ENCODE measurements at places on chromosomes 5 and 9.
A peak's percentile ranks its signal among the peaks of the same experiment; 100 is the strongest.

DNA sequence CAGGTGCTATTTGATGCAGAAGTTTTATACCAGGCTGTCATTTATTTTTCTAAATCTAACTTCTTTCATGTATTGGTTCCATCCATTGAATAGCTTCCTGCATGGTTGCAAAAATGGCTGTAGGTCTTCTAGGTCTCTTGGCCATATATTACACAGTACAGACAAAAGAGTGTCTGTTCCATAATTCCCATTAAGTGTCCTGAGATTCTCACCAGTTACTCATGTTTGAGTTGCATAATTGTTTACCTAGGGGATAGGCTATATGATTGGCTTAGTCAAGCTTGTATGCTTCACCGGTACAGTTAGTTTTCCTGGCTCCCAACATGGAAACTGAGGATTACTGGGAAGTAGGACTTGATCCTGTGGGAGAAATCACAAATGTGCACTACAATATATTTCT, 399.4 kb upstream of the NUDT12 start:
- DNase-seq: no peak

DNA sequence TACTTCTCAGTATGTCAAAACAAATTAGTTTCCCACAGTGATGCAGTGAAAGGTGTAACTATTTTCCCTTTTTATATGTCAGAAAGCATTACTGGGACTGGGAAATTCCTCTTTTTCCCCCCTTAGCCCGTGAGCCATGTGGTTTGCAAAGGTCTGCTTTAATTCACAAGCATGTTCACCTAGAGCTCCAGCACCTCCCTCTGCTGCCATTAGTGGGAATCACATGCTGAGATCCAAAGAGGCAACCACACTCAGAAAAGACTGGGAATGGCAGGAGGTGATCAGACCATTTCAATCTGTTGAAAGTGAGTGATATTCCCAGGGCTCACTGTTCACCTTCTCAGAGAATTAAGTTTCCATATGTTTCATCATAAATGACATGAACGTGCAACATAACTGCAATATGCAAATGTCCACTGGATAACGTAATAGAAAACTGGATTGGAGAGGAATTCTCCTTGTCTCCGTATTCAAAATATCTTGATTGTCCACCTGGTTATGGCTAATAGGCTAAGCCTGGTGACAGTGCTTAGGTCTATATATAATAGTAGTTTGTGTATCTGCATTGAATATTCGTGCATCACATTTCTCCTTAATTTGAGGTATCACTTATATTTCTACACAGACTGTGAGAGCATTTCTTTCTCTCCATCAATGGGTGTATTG, 703.5 kb upstream of the WWC1 start:
- no peak for DNase-seq

DNA sequence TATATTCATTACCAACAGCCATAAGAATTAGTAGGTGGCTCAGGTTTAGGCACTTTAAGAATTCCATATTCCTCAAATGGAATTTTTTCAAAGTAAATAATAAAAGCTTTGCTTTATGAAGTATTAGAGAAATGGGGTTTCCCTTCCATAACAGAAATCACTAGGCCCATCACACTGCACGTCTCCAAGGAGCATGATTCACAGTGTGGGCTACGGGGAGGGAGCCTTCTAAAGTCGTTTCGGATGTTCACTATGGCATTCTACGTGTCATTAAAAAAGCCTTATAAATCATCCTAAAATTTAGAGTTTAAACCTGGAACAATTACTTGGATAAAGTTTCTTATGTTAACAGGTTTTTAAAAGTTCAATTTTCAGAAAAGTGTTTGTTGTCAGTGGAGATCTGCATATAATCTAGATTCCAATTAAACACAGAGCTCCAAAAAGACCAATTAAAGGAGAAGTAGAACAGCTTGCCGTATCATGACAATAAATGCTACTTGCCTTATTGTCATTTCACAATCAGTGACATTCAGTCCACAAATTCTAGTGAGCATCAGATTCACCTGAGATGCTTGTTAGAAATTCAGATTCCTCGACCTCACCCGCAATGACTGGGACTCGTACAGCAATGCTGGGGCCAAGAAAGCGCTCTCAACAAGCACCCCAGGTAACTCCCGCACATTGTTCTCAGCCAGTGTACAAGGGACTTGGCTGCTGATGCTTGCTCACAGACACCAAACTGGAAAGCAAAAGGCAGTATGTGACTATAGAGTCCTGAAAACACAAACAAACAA, 115.7 kb downstream of the NFIB start:
- DNase-seq: no peak

DNA sequence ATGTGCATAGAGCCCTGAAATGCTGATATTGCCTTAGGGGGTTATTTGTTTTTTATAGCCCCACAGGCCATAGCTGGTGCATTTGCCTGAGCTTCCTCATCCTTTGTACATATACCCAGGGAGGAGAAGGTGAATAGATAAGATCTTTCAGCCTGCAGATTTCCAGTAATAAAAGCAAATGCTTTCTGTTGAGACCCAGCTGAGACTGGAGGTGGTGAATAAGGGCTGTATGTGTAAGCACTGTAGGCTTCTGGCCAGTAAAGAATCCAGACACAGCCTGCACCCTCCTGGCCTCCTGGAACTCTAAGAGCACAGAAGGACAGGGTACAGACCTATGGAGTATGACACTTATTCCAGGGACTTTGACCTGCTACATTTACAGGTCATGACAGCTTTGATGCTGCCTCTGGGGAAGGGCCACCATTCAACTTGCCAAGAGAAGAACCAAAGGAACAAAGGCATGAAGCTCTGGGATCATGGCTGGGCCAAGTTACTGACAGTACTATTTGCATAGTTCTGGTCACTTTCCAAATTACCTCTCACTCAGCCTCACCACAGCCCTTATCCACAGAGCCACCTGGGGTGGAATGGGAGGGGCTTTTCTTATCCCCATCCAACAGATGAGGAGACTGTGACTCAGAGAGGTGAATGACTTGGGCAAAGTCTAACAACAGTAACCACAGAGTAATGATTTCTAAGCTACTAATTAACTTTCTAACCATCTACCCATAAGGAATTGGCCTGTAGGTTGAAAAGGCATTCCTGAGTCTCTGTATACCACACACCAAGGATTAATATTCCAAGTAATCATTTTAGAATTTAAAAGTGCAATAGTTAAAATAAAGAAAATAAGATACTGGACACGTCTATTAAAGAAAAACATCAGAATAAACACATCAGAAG, 604.5 kb upstream of the KLF4 start:
- DNase-seq: no peak

- no peak for DNase-seq
Measured at GRCh38 chr5:172828911-172829431, 5.1 kb upstream of the ERGIC1 start.

- no peak for DNase-seq
Measured at GRCh38 chr9:109317979-109318741, 2.7 kb downstream of the EPB41L4B start.

DNA sequence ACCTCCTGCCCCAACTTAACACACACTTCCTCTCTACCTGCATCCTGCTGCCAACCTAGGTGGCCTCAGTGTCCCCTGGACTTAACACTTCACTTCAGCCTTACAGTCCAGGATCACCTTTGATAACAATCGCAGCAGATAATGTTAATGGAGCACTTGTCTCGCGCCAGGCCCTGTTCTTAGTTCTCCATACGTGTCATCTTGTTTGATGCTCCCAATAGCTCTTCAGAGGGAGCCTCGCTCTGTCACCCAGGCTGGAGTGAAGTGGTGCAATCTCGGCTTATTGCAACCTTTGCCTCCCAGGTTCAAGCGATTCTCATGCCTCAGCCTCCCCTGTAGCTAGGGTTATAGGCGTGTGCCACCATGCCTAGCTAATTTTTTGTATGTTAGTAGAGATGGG, 62.7 kb upstream of the SHB start:
- DNase-seq: no peak

DNA sequence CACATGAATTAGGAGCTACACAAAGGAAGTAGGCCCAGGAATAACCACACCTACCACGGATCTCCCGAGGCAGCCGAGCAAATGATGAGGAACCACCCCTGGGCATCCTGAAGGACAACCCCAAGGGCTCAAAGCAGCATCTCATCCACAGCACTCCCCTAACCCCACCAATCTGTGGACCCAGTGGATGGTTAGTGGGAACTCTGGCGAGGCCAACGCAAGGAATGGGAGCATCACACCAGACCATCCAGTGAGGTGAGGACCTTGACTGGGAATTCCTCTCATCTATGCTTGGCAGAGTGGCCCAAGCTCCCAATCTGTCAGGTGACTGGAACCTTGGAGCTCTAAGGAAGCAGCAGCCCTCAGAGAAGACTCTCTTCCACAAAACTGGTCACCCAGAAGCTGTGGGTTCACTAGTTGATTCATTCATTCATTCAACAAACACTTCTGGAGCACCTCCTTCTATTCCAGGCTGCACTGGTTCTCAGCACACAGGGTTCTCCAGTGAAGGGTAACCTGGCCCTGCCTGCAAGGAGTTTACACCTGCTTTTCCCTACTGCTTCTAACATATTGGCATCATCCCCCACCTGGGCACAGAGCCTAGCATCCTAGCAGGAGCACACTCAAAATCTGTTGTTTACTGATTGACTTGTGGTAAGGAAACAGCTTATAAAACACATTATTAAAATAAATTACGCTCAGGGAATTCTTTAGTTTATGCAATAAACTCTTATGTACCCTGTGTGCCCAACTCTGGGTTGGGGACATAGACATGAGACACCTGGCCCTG, 4.9 kb downstream of the ACSL6 start:
- no peak for DNase-seq

- no peak for DNase-seq
Measured at GRCh38 chr5:8394965-8395364, 526.0 kb downstream of the MTRR start.

GRCh38 chr5:75616371-75616881, 5.2 kb downstream of the ANKDD1B start:
- no peak for DNase-seq

- DNase-seq: no peak
Measured at GRCh38 chr9:13970018-13970417, 343.9 kb downstream of the NFIB start.

DNA sequence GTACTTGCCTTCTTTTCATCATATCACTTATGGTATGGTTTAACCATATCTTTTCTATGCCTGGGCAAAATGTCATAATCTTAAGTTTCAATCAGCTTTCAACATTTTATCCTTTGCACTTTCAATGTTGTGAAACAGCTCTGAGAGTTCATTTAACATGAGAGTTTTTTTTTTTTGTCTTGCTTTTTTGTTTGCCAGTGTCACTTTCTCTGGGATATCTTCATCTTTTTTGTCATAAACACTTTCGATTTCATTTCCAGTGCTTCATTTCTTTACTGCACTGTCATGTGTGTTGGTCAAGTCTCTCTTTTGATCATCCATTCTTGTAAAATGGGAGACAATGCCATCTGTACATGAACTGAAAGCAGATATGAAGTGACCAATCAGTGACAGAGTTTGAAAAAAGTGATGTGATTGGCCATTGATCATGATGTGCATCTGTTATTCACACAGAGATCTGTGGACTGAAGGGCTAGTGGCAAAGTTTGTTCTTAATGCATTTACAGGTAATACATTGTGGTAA, 7.5 kb upstream of the POU5F2 start:
- DNase-seq: no peak

GRCh38 chr5:130335117-130335516, 430.9 kb downstream of the CHSY3 start:
- DNase-seq: no peak

- DNase-seq: no peak
Measured at GRCh38 chr5:41507501-41507900, 2.9 kb downstream of the PLCXD3 start.

GRCh38 chr9:83281306-83282255, 218.6 kb upstream of the RASEF start:
- no peak for DNase-seq

DNA sequence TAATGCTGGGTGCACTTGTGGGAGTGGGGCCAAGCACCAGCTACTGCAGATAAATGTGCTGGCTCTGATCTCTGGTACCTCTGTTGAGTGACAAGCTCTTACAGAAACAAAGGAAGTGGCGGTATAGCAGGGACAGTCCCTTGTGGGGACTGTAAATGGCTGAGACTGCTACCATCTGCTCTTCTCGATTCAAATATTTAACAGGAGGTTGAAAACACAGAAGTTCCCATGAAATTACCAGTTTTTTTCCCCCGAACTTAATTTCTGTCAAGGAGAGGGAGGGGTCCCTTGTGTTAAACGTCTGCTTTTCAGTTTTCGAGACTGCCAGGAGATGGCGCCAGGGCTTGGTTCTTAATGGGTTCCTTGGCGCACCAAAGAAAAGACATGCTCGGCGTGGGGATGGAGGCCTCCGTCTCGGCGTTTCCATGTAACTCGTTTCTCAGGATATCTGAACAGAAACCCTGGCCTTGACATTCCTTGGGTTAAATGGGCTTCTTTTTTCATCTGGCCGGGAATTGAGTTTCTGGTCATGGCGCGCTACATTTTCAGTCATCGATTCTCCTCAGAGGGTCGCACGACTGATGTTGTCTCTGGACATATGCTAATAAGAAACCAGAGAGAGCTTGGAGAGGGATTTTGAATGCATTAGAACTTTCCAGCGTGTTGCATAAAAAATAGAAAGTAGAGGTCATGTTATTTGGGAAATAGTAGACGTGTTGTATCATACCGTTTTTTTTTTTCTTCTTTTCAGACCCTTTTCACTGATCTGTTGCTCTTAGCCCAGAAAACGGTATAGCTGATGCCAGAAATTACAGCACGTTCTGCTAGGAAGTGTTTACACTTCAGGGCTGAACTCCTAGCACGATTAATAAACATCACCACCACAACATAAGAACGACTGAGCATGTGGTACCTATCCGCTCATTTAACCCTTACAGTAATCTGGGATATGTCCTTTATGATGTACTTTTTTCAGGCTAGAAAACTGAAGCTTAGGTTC, 64.0 kb downstream of the CARTPT start:
- DNase-seq: peak; percentile 1

GRCh38 chr5:38776149-38776896, 69.5 kb upstream of the OSMR start:
- no peak for DNase-seq

DNA sequence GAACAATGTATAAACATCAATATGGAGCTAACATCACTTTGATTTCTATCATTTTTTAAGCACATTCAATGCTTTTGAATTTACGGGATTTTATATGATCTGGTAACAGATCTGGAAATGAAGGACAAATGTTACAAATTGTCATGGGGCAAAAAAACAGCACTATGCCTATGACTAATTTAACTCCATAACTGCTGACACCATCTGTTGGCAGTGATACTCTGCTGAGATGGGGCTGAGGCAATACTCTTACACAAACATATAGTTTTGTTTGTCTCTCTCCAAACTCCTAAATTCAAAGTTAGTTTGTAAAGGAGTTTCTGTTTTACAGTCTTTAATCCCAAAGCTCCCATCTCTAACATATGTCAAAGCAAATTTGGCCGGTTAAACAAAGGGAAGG, 132.5 kb upstream of the FER start:
- no peak for DNase-seq

Data from T follicular helper cell (primary cell).